ENCODE measurements at places on chromosomes 2 and 18.

- DNase-seq = no peak
Measured at GRCh38 chr18:56009411-56009810, 421.4 kb upstream of the TCF4 start.

GRCh38 chr18:34128436-34128835 is 96.3 kb downstream of the NOL4 start:
- no peak for DNase-seq

DNA sequence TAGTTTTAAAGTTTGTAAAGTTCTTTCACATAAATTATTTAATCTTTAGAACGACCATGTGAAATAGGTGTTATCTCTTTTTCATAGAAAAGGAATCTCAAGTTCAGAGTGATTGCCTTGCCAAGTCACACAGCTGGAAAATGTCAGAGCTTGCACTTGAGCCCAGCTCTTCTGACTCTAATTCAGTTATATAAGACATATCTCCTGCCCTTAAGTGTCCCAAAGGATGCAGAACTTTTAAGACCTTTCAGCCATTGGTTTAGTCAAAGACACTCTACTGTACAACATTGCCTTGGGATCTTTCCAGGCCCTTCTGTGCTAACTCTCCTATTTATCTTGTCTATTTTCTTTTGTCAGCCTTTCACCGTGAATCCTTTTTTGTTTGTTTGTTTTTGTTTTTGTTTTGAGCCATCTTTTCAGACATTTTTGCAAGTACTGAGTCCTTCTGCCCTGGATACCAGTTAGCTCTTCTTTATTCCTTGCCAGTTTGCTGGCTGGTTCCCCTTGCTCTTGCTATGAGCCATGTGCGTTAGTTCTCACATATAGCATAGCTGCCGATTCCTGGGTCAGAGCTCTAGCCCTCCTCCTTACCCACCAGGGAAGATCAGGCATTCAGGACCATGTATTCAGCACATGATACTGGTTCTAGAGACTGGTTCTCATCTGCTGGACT is 160.0 kb upstream of the MYO3B start:
- no peak for DNase-seq

GRCh38 chr2:135093193-135093592 is 41.1 kb downstream of the RAB3GAP1 start:
- no peak for DNase-seq

GRCh38 chr2:121627525-121628050 is 21.7 kb downstream of the CLASP1 start:
- DNase-seq = no peak

DNA sequence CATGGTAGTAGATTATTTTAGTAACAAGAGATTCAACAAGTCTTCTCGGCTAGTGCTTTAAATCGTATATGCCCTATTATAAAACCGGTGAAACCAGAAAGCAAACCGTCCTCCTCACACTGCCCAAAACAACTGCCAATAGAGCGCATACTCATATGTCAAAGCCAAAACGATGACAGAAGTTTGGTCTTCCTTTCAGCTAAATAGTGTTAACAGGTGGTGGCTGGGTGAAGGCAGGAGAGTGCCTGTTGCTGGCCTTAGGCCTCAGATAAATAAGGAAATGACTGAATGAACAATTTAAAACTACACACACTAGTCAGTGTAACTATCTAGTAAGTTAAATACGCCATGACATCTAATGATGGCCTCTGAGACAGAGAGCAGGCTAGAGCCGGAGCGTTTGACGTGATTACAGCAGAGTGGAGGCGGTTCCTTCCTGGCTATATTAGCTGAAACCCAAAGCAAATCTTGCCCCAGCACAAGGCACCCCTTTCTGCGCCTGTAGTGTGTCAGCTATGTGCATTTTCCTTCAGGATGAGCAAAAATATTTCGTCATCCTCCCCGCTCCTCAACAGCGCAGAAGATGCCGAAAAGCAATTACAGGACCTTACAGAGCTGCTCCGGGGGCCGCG is 1.6 kb downstream of the LONRF2 start:
- no peak for DNase-seq

DNA sequence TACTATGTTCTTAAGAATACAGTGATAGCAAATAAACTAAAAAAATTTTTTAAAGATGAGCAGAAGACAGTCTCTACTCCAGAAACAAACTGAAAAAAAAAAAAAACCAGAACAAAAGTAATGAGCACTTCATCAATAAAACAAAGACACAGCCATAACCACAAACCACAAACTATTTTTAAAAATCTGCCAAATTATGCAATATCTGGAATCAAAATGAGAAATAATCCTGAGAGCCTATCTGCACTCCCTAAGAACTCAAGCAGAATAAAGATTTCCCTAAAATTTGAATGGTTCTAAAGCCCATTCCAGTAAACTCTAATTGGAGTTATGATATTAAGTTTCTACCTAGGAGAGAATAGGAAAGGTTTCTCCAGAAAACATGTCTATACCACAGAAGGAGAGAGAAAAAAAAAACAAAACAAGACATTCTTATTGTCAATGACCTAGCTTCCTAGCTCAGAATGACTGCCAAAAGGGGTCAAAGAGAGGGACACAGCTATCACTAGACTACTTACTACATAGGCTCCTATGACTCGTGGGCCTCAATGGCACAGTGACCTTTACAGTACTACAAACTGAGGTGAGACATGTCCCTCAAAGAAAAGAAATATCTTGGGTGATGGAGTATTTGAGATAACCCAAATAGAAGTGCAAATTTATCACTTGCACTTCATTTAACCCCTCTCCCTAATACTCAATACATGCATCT is 262.8 kb downstream of the ZEB2 start:
- DNase-seq = peak; percentile 48

DNA sequence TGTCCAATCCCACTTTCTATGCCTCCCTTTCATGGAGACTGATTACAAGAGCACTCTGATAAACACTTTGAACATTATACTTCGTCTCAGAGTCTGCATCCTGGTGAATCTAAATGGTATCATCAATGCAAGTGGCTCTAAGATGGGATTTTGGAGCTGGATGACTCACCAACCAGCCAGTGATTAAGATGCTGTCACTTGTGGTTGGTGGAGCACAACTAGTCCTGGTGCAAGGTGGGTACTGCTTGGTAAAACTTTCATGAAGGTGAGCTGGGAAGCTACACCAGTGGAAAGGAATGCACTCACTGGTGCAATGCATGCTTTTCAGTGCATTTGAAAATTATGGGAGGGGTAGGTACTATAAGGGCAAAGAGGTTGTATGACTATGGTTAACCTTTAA is 137.7 kb upstream of the TRIB2 start:
- no peak for DNase-seq

GRCh38 chr2:129828792-129829191 is 150.7 kb upstream of the RAB6C start:
- no peak for DNase-seq

DNA sequence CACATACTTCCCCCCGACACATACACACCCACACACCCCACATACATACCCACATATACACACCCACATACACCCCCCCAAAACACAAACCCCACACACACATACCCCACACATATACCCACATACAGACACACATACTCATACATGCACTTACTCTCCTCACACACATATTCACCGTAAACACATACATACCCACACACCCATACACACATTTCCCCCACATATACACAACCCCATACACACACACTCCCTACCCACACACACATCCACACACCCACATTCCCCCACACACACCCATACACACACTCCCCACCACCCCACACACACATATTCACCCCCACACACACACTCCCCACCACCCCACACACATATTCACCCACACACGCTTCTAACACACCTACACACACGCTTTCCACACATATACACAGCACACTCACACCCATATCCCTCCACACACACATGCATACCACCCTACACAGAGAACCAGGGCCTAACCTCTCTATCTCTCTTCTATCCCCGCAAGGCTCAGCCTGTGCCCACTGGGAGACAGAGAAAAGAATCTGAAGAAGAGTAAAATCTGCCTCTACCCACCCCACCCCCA is 182.4 kb upstream of the ETAA1 start:
- DNase-seq = no peak

- no peak for DNase-seq
Measured at GRCh38 chr2:3738454-3738853, 35.1 kb downstream of the DCDC2C start.

GRCh38 chr2:200122683-200123082 is 167.3 kb downstream of the MAIP1 start:
- no peak for DNase-seq

GRCh38 chr2:198073253-198073652 is 268.9 kb downstream of the PLCL1 start:
- no peak for DNase-seq

- DNase-seq = no peak
Measured at GRCh38 chr2:20538308-20539132, 91.6 kb downstream of the RHOB start.

GRCh38 chr2:67880291-67880761 is 182.5 kb downstream of the C1D start:
- DNase-seq = no peak

DNA sequence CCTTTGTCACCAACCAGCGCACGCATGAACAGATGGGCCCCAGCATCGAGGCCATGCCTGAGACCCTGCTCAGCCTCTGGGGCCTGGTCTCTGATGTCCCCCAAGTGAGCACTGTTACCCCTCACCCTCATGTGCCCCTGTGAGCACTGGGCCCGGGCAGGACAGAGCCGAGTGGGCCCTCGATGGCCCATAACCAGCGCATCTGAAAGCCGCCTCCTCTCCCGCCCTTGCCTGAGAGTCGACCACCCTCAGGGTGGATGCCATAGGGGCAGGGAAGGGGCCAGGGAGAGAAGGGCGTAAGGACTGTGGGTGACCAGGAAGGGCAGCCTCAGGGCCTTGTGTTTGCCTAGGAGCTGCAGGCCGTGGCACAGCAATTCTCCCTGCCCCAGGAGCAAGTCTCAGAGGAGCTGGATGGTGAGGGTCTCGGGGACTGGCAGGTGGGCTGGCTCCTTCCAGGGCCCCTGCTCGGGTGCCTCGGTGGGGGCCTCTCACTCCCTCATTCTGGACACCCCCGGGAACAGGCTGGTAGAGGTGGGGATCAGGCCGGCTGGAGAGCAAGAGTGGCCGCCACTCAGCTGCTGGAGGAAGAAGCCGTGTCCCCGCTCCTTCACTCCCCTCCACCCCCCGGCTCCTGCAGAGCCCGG is 2.1 kb downstream of the PROM2 start:
- DNase-seq = no peak

GRCh38 chr2:2260696-2261268 is 70.3 kb downstream of the MYT1L start:
- no peak for DNase-seq

DNA sequence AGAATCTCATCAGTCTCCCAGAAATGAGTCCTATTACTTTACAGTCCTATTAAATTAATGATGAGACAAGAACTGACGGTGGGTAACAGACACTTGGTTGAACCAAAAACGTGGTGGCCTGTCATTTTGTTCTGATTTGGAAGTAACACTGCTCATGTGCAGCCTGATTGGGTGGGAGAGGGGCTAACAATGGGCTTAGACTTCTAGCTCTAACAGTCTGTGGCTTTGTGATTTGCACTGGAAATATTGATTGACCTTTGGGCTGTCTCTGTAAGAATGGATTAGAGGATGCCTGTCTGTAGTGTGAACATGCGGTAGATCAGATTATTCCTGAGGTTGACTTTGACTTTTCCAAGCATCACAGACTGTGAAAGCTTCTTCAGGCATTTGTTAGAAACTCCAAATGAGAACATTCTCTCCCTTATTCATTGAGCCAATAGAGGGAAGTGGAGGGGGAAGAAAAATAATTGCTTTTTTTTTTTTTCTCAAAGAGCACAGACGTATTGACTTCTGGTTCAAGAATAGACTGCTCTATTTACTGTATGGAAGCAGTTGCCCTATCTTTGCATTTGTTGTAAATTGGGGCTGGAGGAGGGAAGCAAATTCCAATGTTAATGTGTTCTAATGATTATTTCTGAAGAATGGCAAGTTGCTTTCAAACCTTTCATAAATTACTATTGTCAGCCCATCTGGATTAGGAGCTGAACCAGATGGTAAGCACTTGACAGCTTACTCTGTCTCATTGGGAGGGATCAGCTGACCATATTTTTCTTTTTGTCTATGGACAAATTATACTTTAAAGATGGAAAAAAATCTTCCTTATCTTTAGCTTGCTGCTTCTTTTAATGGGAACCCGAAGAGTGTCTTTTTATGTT is 85.8 kb upstream of the TTN start:
- DNase-seq = no peak

- DNase-seq = no peak
Measured at GRCh38 chr2:27756544-27757498, 14.7 kb upstream of the MRPL33 start.

GRCh38 chr2:36438449-36438977 is 82.9 kb downstream of the CRIM1 start:
- no peak for DNase-seq

DNA sequence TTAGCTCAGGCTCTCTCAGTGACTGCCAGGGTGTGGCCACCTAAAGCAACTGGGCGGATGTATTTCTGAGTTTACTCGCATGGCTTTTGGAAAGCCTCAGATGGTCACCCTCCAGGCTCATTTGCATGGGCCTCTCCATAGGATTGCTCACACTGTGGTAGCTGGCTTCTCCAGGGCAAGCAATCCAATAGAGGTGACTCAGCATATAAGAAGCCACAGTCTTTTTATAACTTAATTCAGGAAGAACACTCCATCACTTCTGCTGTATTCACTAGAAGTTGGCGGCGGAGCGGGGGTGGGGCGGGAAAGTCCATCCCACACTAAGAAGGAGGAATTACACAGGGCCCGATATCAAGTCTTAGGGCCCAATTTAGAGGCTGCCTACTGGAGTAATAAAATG is 3.6 kb upstream of the DOK6 start:
- DNase-seq = no peak

DNA sequence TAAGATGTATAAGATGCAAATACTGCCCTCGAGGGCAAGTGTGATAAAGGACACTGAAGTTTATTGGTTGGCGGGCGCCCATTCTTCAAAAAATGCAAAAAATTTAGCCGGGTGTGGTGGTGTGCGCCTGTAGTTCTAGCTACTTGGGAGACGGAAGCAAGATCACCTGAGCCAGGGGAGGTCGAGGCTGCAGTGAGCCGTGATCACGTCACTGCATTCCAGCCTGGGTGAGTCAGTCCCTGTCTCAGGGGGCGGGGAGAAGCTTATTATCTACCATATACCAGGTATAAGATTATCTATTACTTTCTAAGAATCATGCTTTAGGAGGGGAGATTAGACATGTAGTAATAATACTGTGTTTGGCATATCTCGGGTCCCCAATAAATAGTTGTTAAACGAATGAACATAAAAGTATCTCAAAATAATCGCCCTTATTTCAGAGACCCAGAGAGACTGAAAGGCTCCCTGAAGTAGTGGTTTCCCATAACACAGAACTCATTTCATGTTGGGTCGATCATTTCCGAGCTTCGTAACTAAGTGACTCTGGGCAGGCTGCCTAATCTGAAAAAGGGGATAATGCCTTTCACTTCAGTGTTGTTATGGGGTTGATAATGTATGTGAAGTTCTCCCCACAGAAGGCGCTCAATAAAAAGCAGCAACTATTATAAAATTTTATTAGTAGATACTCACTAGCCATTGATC is 1.2 kb upstream of the SELENOI start:
- DNase-seq = peak; percentile 64

All from activated CD4-positive, alpha-beta T cell treated with anti-CD3 and anti-CD28 coated beads, Interleukin-2, amount 10 ng/mL, durations not matched to agents 24 days and 14 days (primary cell).